ENCODE measurements at places on chromosomes 4 and X.

DNA sequence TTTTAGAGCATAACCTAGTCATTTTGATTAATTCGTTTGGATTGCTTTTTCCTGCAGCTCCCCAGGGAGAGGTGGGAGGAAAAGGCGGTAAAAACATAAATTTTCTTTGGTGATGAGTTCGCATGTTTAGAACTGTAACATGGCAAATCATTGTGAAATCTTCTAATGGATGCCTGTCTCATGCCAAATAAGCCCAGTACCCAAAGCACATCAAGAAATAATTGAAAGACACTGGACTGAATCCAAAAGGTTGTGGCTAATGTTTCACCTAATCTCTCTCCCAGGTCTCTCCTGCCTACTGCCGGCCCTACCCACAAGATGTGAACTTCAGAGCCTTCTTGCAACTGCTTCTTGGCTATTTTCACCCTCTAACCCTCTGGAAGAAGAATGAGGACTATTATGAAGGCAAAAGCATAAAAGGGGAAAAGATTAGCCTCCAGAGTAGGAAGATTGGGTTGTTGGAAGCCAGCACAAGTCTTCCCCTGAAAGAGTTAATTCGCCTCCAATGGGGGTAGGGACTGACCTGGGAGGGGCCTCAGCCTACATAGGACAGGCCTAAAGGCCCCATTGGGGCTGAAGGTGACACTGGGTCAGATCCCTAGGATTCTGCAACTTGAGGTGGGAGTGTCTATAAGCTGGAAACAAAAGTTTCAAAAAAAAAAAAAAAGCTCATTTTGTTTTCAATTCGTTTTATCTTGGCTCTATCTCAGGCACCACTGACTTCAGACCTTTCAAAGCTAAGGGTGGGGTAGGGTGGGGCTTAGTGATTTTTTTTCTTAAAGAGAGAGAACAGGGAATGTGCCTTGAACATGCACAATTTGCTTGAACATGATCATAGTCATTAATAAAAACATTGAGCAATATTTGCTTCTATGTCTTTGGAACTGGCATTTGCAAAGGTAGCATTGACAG, 278.6 kb upstream of the KLF3 start:
- no peak for DNase-seq

DNA sequence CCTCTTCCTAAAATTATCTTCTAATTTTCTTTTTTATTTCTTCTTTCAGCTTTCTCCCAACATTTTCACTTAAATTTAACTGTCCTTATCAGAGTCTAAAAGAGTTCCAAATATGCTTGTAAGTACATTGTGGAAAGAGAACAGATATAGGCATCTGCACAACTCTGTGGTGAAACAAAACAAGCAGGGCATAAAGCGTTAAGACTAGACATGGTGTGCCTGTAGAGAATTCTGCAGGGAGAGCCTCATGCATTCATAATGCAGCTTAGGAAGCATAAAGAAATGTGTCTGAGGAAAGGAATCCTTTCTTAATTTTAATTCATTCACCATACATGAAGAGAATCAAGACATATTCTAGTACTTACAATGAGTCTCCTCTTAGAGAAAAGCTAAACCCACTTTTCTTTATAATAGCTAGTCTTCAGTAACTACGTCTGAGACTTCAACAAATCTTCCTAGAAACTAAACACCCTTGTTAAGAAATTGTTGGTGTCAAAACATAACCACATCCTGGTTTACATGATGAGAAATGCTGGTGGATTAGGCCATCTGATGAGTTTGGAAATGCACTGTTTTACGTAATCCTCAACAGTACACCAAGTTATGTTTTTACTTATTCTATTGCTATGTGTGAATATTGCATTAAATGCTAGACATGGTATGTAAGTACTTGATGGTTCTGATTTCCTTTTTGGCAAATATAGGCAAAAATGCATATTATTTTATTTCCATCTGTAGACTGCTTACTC, 307.8 kb upstream of the GIMD1 start:
- DNase-seq: no peak

- no peak for DNase-seq
Observed at GRCh38 chr4:186132577-186133242, 28.2 kb downstream of the FAM149A start.

GRCh38 chrX:16436348-16437188, 213.4 kb upstream of the S100G start:
- peak; percentile 27 for DNase-seq

DNA sequence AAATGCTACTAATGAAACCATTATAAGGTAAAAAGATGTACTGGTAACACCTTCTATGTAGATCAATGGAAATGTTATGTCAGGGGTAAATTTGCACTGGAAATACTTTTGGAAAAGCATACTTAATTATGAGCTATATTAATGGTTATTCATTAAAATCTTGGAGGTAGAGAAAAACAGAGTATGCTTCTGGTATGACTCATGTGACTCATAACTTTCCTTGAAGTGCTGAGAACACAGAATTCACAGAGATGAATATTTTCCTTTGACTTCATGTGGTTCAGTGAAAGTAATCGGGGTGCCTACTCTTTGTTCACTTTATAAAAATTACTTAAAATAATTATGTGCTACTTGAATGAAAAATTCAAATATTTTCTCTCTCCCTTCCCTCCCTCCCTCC, 254.2 kb downstream of the KCTD8 start:
- DNase-seq: no peak

- DNase-seq: no peak
Observed at GRCh38 chr4:43351970-43352806, 459.7 kb downstream of the GRXCR1 start.

DNA sequence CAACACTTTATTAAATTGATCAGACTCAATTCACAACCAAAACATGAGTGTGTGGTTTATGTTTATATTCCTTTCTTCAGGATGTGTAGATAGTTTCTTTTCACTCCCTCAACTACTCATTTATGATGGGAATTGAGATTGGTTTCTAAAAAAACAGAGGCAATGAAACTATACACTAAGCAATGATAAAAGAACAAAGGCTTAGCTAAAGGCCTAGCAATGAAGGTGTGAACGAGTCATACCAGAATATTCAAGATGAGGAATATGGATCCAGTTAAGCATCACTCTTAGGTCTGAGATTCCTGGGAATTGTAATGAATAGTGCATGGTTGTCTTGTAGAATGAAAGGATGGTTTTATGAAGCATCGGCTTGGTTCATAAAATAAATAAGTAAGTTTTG, 17.5 kb upstream of the RASL11B start:
- no peak for DNase-seq

- DNase-seq: no peak
Observed at GRCh38 chr4:106287353-106287969, 28.5 kb downstream of the TBCK start.

- no peak for DNase-seq
Observed at GRCh38 chrX:106783716-106784115, 18.8 kb upstream of the TBC1D8B start.

- peak; percentile 45 for DNase-seq
Observed at GRCh38 chr4:141636771-141637460, 533 bp downstream of the IL15 start.

- DNase-seq: no peak
Observed at GRCh38 chr4:121873604-121874003, 3.3 kb upstream of the BBS7 start.

- no peak for DNase-seq
Observed at GRCh38 chr4:25954293-25954904, 40.4 kb downstream of the SMIM20 start.

GRCh38 chrX:11267425-11267824, 25.8 kb upstream of the AMELX start:
- DNase-seq: no peak

DNA sequence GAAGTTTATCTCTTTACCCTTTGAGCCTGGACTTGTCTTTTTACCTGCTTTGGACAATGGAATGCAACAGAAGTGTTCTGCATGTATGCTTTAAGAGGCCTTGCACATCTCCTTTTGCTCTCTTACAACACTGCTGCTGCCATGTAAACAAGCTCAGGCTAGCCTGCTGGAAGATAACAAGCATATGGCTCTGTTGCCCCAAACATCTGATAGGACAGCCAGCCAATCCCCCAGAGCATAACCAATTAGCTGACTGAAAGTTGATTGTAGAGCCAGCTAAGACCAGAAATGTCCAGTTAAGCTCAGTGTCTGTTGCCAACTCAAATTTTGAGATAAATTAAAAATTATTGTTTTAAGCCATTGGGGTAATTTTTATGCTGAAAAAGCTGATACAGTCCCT, 510.6 kb upstream of the CNKSR2 start:
- no peak for DNase-seq

DNA sequence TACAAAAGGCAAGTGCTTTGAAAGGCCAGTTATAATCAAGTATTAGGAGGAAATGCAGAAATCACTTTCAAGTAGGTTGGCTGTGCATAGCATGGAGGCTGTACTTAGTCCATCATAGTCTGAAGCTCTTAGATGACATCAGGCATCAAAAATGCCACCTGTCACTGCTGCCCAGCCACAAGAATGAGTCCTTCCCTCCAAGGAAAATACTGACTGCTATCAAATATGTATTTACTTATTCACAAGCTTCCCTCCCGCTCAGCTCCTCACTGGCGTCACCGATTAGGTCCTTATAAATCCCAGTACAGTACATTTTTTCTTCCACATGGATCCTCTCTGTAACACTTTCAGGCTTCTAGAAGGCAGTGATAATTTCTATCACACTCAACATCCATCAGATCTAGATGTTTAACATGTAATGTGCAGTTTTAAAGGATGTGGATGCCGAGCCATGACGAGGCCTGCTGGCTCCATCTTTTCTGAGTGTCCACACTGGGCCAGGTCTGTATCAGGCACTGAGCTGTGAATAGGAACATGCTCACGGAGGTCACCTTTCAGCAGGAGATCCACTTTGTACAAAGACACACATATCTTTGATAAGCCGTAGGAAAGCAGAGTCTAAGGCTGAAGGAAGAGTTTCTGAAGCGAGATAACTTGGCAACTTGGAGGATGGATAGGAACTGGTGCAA, 121.9 kb downstream of the PALLD start:
- no peak for DNase-seq

DNA sequence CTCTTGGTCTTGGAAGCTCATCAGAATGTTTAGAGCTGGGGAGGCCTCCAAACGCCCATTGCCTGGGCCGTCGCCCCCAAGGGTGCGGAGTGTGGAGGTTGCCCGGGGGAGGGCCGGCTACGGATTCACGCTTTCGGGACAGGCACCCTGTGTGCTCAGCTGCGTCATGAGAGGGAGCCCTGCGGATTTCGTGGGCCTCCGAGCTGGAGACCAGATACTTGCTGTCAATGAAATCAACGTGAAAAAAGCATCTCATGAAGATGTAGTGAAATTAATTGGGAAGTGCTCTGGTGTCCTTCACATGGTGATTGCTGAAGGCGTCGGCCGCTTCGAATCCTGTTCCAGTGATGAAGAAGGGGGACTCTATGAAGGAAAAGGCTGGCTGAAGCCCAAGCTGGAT, 23.3 kb downstream of the RGS12 start:
- no peak for DNase-seq

GRCh38 chr4:34943741-34944386, 1300.5 kb downstream of the ARAP2 start:
- no peak for DNase-seq

GRCh38 chrX:71616672-71617529, 1.4 kb downstream of the CXCR3 start:
- DNase-seq: no peak

DNA sequence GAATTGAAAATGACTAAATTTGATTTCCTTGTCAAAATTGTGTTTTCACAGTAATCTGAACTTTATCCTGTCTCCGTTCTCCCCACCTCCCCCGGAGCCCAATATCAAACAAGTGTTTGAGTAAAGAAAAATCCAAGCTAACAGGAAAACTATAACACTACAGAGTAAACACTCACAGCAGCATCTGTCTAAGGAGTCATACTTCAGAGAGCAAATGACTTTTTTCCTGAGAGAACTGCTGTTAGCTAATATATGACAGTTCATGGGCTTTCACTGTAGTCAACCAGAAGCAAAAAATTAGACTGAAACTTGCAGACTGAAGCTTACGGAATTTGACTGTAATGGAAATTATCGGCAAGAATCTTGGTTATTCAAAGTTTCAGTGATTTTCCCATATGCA, 321.7 kb downstream of the ANKRD50 start:
- DNase-seq: no peak

- DNase-seq: no peak
Observed at GRCh38 chr4:113957956-113958355, 21.5 kb downstream of the ARSJ start.

DNA sequence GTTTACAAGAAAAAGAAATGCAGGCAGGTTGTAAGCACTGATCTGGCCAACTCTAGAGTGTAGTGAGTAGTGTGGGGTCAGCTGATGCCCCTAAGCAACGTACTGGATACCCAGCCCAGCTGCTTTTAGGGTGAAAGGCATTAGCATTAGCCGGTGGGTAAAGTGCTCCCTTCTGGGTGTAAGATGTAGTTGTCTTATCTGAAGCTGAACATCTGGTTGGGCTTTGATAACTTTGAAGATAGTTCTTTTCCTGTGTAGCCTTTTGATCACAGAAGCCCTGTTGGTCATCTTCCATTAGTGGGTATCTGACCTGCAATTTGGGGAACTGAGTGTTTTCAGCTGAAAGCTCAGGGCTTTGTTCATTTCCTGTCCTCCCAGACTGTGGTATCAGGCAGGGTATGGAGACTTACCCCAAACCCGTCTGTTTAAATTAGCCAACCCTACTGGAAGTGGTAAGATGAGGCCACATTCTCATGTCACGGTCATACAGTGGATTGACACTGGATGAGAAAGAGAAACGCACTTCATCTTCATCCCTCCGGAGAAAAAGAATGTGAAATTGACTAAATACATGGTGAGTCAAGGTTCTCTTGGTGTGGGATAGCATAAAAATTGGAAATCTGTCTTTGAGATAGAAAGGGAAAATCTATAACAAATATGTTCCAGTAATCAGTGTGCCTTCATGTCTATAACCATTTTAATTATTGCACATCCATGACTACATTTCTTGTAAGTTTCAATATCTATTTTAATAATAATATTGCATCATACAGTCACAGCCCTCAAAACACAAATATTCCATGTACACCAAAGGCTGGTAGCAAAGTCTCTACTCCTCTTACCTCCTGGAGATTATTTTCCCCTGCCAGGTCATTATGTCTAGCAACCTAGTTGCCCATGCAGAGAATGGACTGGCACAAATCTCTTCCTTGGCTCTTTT, 8.7 kb downstream of the RHOH start:
- no peak for DNase-seq

DNA sequence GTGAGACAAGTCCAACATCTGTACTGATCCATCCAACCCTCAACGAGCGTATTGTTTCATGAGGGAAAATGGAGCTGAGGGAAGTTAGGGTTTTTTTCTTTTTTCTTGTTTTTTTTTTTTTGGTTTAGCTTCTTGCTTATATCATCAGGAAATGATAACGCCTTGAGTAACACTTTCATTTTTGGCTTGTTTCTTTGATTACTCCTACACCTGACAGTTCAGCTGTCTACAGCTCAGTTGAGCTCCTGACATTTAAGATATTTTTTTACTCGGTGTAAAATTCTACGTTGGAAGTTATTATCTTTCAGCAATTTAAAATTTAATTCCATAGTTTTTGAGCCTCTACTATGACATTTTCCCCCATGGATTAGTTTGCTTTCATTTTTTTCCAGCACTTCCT, 691.0 kb upstream of the HTR2C start:
- DNase-seq: no peak

- DNase-seq: no peak
Observed at GRCh38 chrX:110410603-110411002, 52.0 kb downstream of the RTL9 start.

All from GM13977 (cell line).